Fibroblast of upper back skin (primary cell): ENCODE measurements at places on chromosomes 2 and 18.
A peak's percentile ranks its signal among the peaks of the same experiment; 100 is the strongest.

DNA sequence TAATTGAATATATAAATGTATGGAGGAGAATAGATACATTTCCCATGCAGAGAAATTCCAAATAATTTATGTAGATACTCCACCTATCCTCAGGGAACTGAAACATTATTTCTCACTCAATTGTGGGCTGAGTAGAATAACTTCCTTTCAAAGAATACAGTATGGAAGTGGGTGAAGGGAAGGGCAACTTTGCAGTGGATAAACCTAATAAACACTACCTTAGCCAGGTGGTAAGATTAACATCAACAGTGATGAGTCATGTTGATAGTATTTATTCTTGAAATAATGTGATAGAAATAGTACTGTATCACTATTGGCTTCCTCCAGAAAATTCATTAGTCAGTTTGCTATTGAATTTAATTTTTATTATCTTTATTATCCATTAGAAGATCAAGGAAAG lies 716.4 kb upstream of the CHAC2 start:
- no peak for DNase-seq

DNA sequence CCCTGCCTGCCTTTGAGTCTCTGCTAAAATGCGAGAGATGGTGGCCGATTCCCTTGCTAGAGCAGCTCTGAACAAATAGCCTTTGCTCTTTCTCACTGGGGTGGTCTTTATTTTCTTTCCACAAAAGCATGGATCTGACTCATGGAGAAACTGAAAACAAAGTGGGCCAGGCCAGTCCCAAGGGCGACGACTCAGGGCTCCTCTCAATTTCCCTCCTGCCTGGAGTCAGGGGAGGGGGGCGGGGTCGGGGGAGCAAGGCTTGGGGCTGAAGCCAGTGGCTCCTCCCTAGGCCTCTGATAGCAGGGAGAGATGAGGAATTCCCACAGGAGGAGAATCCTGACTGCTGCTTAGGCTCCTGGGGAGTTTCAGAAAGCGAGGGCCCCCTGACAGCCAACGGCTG lies 17.1 kb upstream of the IL1R2 start:
- peak; percentile 28 for DNase-seq

DNA sequence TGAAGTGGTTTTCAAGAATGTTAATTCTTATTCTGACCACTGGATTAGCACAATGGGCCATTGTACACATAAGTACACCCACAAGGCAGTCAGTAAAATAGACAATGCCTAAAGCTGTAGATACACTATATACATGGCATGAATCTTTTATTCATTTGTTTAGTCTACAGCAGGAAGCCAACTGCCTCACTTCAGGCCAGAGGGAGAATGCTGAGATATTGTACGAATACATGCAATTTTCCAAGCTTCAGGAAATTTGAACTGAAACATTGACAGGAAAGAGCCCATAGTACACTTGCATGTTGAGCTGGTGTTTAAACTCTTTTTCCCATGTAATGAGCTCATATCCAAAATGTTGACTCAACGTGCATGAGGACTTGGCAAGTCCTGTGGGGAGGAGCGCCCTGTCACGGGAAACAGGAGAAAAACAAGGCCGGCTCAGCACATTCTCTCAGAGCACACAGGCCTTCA lies 111.6 kb upstream of the CYP1B1 start:
- DNase-seq, result peak; percentile 83

- DNase-seq, result no peak
Measured at GRCh38 chr18:9392726-9393125, 58.2 kb downstream of the TWSG1 start.

DNA sequence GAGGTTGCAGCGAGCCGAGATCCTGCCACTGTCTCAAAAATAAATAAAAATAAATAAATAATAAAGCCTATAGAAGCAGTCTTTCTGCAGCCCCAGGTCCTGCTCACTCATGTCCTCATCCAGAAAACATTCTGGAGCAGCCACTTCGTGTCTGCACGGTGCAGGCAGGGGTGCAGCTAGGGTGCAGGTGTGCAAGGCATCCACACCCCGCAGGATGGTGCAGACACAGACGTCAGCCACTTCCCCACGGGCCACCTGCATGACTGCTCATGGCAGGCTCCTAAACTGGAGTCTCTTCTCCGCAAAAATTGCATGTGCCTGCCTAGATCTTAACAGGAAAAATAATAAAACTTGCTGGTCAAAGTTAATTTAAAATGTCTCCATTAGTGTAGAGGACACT lies 80.2 kb upstream of the SNTG2 start:
- DNase-seq, result no peak

DNA sequence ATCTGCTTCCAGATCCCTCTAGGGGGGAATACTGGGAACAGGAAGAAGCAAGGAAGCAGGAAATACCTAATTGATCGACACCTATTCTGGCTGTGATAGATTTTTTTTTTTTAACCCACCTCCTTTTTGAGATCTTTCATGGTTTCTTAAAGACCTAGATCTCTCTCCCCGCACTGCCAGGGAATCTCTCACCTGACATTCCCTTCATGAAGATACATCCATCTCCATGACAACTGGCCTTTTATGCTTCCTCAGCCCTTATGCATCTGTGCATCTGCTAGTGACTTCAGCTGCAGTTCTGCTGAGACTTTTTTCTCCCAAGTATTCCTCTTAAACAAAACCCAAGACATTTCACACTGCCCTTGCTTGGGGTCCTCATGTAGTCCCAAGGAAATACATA lies 21.1 kb upstream of the CPO start:
- no peak for DNase-seq
